Endothelial cell of umbilical vein (primary cell): ENCODE measurements at places on chromosomes 13 and 19. TPM values are rescaled to one million over a fixed set of nuclear protein-coding genes. Genes with fewer than 3 reads are reported as not detected.

Gene PPP1R13L
- 77.4 and 84.4 TPM in 2 replicates for total RNA-seq

Gene TMEM38A
- 1.6 and 2.2 TPM in 2 replicates for total RNA-seq

Gene LGALS14
- total RNA-seq: not detected in 2 replicates

- no peaks in the 10 kb centered on the region for H3K4me1 ChIP-seq
- DNase-seq: no peak
- peaks cover 4% of the 10 kb centered on the region for H3K36me3 ChIP-seq
- H3K27me3 ChIP-seq: no peaks in the 10 kb centered on the region
- H3K4me3 ChIP-seq: no peak overlapping the region
These were observed 22.0 kb upstream of the POU4F1 start for GRCh38 chr13:78625384-78625783.

- peaks cover 13% of the 10 kb centered on the region for H3K4me1 ChIP-seq
- peak; percentile 90 for DNase-seq
- H3K36me3 ChIP-seq: no peaks in the 10 kb centered on the region
- H3K27me3 ChIP-seq: no peaks in the 10 kb centered on the region
These were observed 126.7 kb downstream of the MAB21L1 start for GRCh38 chr13:35349673-35350278.

- peaks cover 29% of the 10 kb centered on the region for H3K4me1 ChIP-seq
- no peak for DNase-seq
- no peak overlapping the region for H3K4me3 ChIP-seq
- peaks cover 27% of the 10 kb centered on the region for H3K36me3 ChIP-seq
- H3K27me3 ChIP-seq: no peaks in the 10 kb centered on the region
These were observed 43.4 kb downstream of the EFNB2 start for GRCh38 chr13:106491928-106492587.

GRCh38 chr19:31498781-31499180 is 149.5 kb upstream of the TSHZ3 start:
- H3K27me3 ChIP-seq: no peaks in the 10 kb centered on the region
- no peaks in the 10 kb centered on the region for H3K4me1 ChIP-seq
- no peak overlapping the region for H3K27ac ChIP-seq
- no peaks in the 10 kb centered on the region for H3K36me3 ChIP-seq
- DNase-seq: no peak
- H3K4me3 ChIP-seq: no peak overlapping the region

- no peaks in the 10 kb centered on the region for H3K36me3 ChIP-seq
- no peaks in the 10 kb centered on the region for H3K4me1 ChIP-seq
- no peaks in the 10 kb centered on the region for H3K27me3 ChIP-seq
These were observed 66.2 kb downstream of the SPATA13 start for GRCh38 chr13:24226762-24227161.

- no peak overlapping the region for H3K4me3 ChIP-seq
- H3K36me3 ChIP-seq: no peaks in the 10 kb centered on the region
- no peak overlapping the region for H3K27ac ChIP-seq
- no peaks in the 10 kb centered on the region for H3K4me1 ChIP-seq
These were observed 271.1 kb upstream of the MAB21L1 start for GRCh38 chr13:35747594-35747993.

DNA sequence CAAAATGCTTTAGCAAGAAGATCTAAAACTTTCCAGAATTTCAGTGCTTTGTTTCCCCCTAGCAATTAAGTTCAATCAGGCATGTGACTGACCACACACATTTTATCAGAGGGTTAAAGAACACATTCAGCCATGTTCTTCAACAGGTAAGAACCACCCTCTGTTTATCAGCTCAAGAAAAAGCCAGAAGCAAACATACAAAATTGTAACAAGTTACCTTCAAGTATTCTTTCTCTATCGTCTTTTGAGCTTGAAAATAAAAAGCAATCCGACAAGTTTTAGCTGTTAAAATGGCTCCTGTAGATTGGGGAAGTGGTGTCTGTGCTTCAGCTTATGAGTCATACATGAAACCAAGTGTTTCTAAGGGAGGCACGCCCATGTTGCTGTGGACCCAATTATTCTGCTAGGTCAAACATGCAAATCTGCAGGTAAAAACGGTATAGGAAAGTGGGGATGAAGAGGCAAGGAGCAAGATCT is at the start of gene ELF1:
ELF1 (minus strand) TSS at position 306 of the 477 bp plus-strand sequence. CDS start 37,262 bp downstream, outside the sequence.
- no peaks in the 10 kb centered on the region for H3K36me3 ChIP-seq
- peak within 1 kb of the TSS; percentile 91 for H3K4me3 ChIP-seq
- H3K4me1 ChIP-seq: peaks cover 3% of the 10 kb centered on the region
- peak; percentile 72 for DNase-seq
